ENCODE measurements at places on chromosomes 16 and 17. TPM values are rescaled to one million over a fixed set of nuclear protein-coding genes. Genes with fewer than 3 reads are reported as not detected.
A peak's percentile ranks its signal among the peaks of the same experiment; 100 is the strongest.

DNA sequence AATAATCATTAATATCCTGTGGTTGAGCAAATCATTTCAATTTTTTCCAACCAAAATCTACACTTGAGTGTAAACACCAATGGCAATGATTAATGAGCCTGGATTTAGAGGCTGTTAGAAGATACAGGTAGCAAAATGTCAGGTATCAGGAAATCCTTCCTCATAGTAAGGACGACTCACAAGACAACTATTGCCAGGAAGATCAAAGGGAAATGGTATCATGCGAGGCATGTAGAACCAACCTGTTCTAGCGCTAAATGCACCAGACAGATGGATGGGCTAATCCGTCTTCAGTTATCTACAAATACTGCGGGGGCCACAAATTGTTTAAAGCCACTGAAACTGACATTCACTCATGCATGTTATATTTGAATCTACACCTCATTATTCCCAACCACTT lies 28.1 kb downstream of the TOX3 start:
- DNase-seq = no peak

- no peak for DNase-seq
These were observed 266.1 kb upstream of the DYNLRB2 start for GRCh38 chr16:80274576-80275191.

DNA sequence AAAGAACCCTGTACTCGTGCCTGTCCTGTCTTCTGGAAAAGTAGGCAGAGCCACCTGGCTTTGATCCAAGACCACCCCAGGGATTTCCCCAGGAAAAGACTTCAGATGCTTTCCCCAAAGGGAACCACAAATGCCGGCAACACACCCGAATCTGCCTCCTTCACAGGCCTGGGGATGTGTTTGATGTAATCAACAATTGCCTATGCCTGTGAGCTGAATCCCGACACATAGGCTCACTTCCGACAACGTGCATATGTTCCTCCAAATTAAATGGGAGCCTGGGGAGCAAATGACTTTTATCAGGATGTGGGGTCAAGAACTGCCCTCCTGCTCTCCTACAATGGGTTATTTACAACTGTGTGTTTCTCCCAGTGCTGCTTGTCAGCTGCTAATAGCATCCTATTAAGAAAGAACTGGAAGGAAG lies 535.2 kb upstream of the CDH11 start:
- DNase-seq = no peak

DNA sequence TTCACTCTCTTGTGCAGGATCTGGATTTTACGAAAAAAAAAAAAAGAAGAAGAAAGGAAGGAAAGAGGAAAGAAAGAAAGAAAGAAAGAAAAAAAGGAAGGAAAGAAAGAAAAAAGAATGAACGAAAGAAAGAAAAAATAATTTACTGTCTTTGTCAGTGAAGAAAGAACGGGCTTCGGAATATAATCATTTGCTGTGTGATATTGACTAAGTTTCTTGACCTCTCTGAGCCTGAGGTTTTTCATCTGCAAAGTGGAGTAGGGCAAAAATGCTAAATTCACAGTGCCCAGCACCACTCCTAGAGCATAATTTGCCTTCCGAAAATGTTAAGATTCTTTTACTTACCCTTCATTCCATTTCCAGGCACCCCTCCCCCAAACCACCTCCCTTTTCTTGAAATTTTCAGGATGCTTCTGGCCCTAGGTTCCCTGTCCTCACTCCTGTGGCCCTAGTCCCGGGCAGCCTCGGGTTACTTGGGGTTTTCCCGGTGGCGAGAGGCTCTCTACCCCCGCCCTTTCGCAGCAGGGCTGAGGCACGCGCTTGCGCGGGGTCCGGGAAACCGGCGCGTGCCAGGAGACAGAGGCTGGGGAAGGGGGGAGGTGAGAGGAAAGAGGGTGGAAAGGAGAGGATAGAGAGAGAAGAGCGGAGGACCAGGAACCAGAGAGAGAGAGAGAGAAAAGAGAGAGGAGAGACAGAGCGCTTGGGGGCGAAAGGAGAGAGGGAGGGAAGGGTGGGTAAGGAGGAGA lies at the start of gene CNTNAP1:
Gene CNTNAP1, plus strand, starts transcription at position 556 of the 746 bp plus-strand sequence. CDS start 299 bp downstream, outside the sequence.
- DNase-seq = no peak

RNF222 gene
- polyA plus RNA-seq = 0.15 TPM

EFTUD2 gene
- polyA plus RNA-seq = 57.0 TPM

GDPD3 gene
- polyA plus RNA-seq = not detected

PLLP gene
- polyA plus RNA-seq = 8.8 TPM

DNA sequence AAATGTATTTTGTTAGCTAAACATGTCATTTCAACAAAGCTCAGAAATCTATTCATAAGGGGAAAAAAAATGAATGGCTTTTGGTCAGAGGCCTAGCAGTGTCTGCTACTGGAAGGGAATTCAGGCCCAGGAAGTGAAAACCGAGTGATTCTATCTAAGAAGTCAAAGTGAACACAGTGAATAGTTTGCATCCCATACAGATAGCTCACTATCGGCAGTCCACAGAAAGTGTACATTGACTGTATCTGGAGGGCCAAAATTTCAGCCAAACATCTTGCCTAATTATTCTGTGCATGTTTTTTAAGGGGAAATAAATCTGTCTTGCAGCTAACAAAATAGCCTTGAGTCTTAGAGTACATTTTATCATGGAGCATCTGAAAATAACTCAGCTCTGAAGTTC lies 214.4 kb upstream of the CACNG5 start:
- DNase-seq = no peak

ABCA8 gene
- polyA plus RNA-seq = not detected

RTN4RL1 gene
- 0.35 TPM for polyA plus RNA-seq

- no peak for DNase-seq
These were observed 3.9 kb downstream of the LPO start for GRCh38 chr17:58242171-58242784.

DNA sequence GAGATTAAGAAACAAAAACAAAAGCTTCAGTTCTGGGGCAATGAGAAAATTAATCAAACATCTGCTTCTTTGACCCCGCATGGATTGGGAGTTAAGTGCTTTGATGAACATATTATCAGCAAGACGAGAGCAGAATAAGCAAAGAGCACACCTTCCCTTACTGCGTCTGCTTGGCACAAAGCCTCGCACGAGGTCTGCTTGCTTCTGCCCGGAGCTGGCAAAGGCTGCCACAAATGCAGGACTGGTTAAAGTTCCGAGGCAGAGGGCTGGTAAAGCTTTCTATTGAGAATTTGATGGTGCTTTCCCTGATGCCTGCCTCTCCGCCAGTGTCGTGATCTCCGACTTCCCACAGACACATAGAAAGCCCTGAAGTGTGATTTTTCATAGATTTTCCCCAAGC lies 17.0 kb downstream of the VAT1L start:
- DNase-seq = no peak

DNA sequence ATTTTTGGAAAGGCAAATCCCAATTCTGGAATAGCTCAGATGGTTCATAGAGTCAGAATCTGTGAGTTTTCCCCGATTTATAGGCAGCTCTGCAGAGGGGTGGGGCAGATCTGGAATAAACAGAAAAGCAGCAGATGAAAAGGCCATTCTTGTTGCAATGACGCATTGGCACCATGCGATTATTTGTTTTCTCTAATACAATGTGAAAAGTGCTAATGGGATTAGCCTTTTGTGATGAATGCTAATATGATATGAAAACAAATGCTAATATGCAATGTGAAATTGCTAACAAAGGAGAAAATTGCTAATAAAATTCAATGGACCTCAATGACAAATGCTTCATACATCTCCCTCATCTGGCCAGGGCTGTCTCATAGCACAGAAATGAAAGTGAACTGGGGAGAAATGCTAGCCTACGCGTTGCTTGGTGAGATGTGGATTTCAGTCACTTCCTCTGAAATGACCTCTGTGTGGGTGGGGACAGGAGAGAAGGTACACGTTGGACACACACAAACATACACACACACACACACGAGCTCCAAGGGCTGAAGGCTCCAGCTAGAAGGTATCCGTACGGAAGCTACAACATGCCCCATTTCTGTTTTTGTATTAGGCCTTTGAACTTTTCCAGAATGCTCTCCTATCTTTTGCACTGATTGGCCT lies 394.5 kb downstream of the XYLT1 start:
- DNase-seq = no peak

GRCh38 chr17:38465391-38466345 lies 37.4 kb downstream of the ARHGAP23 start:
- no peak for DNase-seq

- no peak for DNase-seq
These were observed 114.8 kb upstream of the C16orf82 start for GRCh38 chr16:26951950-26952349.

DNA sequence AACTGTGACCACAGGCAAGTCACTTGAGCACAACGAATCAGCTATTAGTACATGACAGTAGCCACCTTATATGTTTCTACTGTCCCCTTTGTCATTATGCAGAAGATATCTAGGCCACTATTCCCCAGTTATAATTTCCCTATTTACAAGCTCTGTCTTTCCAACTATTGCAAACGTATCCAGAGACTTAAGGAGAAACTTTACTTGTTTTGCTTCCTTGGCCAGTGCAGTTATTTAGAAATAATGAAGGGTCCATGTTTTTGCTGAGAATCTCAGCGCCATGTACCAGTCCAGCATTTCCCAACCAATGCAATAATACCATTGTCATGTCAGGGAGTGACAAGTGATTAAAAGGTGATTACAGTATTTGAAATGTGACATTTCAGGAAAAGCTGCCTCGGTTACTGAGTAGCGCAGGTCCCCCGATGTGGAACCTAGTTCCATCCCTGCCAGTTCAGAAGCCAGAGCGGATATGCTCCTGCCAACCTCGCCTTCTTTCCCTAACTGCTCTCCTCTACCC lies 743 bp downstream of the ZNF624 start:
- DNase-seq = no peak

NOS2 gene
- not detected for polyA plus RNA-seq

GRCh38 chr17:4499431-4500190 lies 930 bp downstream of the SPNS2 start:
- no peak for DNase-seq

GRCh38 chr16:64153718-64154117 lies 968.1 kb downstream of the CDH11 start:
- no peak for DNase-seq

DNA sequence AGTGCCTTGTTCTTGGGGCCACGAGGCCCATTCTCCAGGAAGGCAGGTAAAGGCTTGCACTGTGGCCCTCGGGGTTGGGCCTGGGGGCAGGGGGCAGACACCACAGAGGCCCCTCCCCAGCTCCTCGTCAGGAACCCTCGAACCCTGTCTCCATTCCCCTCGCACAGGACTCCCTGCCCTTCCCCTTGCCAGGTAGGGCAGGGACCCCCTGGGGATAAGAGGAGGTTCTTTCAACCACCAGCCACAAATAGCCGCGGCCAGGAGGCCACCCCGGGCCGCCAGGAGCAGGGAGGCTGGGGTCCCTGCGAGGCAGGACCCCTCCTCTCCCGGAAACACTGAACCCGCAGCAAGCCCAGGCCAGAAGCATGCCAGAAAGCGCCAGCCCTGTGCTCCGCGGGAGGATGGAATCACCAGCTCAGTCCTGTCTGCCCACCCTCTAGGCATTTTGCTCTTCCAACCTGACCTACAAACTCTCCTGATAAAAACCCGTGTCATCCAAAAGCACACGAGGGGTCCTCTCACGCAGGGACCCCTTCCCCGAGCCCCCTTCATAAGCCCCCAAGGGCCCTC lies 45.6 kb downstream of the SLC47A1 start:
- no peak for DNase-seq

CDR2L gene
- not detected for polyA plus RNA-seq

KRTAP4-4 gene
- not detected for polyA plus RNA-seq

USH1G gene
- polyA plus RNA-seq = not detected

- no peak for DNase-seq
These were observed 11.4 kb upstream of the MYH13 start for GRCh38 chr17:10384175-10384574.

DNA sequence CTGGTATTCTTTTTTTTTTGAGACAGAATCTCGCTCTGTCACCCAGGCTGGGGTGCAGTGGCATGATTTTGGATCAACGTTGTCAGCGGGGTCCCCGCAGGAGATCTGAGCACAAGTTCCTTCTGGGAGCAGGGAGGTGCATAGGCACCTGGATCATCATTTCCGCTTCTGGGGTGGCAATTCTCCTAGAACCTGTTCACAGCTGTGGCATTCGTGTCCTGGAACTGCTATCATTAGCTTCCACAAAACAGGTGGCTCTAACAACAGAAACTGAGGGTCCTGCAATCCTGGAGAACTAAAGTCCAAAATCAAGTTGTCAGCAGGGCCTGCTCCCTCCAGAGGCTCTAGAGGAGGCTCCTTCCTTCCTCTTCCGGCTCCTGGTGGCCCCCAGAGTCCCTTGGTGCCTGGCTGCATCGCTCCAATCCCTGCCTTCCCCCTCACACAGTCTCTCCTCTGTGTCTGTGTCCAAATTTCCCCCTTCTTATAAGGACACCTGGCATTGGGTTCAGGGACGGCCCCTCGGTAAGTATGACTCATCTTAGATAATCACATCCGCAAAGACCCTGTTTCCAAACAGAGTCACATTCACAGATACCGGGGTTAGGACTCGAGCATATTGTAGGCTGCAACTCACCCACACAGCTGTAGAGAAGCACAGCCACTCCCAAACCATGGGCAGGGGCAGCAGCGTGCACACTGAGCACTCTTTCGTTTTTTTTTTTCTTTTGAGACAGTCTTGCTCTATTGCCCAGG lies 43.5 kb upstream of the KLHDC4 start:
- DNase-seq = no peak

GRCh38 chr17:58531661-58532554 lies 17.5 kb upstream of the MTMR4 start:
- peak; percentile 56 for DNase-seq

GRCh38 chr16:30005341-30006094 lies 5.3 kb downstream of the DOC2A start:
- DNase-seq = peak; percentile 23

HOXB5 gene
- polyA plus RNA-seq = not detected

APOBR gene
- polyA plus RNA-seq = 0.38 TPM

SMIM5 gene
- polyA plus RNA-seq = 0.13 TPM

Data from naive thymus-derived CD8-positive, alpha-beta T cell (primary cell).